ENCODE measurements at places on chromosomes 11 and 22. TPM values are rescaled to one million over a fixed set of nuclear protein-coding genes. Genes with fewer than 3 reads are reported as not detected.

The KDM4D gene
- 1.8 TPM for total RNA-seq

- DNase-seq = no peak
- H3K4me3 ChIP-seq = no peak overlapping the region
- H3K36me3 ChIP-seq = peaks cover 6% of the 10 kb centered on the region
- no peak overlapping the region for H3K27ac ChIP-seq
- peaks cover 14% of the 10 kb centered on the region for H3K27me3 ChIP-seq
- H3K4me1 ChIP-seq = peaks cover 33% of the 10 kb centered on the region
Measured at GRCh38 chr11:61359516-61359915, 2.2 kb downstream of the CYB561A3 start.

DNA sequence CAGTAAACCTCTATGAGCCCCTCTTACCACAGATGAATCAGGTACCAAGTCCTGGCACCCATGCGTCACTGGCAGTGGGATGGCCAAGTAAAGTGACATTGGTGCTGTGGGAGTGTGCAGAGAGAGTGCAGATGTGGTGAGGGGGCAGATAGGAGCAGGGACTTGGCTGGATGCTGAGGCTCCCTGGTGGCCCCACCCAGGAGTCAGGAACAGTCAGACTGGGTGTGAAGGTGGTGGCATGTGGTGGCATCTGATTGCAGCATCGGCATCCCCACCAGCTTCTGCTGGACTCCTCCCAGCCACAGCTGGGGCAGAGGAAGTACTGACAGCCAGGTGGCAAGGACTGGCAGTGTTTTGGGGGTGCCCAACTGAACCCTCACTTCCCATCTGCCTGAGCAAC lies 11.4 kb downstream of the DGAT2 start:
- H3K27ac ChIP-seq = no peak overlapping the region
- peaks cover 13% of the 10 kb centered on the region for H3K4me1 ChIP-seq
- no peak for DNase-seq
- H3K36me3 ChIP-seq = no peaks in the 10 kb centered on the region
- peaks cover 8% of the 10 kb centered on the region for H3K27me3 ChIP-seq
- H3K4me3 ChIP-seq = no peak overlapping the region

- DNase-seq = peak; percentile 62
- H3K27ac ChIP-seq = no peak overlapping the region
- H3K36me3 ChIP-seq = no peaks in the 10 kb centered on the region
Measured at GRCh38 chr11:75706260-75706729, 11.3 kb upstream of the MOGAT2 start.

The THRSP gene
- total RNA-seq = not detected

- no peaks in the 10 kb centered on the region for H3K27me3 ChIP-seq
- H3K36me3 ChIP-seq = no peaks in the 10 kb centered on the region
- H3K4me3 ChIP-seq = no peak overlapping the region
- H3K27ac ChIP-seq = no peak overlapping the region
Measured at GRCh38 chr11:16555956-16556355, 182.5 kb upstream of the C11orf58 start.

GRCh38 chr11:58286249-58286648 lies 18.2 kb upstream of the OR10W1 start:
- peaks cover 5% of the 10 kb centered on the region for H3K4me1 ChIP-seq
- H3K27ac ChIP-seq = no peak overlapping the region
- peak; percentile 8 for DNase-seq
- H3K4me3 ChIP-seq = no peak overlapping the region
- no peaks in the 10 kb centered on the region for H3K27me3 ChIP-seq

DNA sequence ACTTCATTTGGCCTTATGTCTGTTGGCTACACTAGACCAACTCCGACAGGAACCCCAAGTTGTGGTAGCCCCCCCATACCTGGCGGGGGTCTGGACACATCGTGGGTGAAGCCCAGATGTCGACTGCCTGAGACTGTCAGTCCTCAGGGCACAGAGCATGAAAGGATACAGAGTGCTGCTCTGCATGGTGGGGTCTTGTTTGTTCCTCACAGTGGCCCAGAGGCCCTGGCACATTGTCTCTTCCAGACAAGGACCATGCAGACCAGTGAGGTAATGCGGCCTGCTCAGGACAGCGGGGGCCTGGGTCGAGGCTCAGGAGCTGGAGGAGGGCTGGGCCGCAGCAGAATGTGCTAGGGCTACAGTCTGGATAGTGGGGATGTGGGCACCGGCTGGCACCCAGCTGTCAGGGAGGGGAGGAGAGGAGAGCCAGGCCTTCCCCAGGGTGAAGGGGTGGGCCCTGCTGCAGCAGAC lies 14.6 kb downstream of the CAPN5 start:
- H3K27ac ChIP-seq = no peak overlapping the region
- no peaks in the 10 kb centered on the region for H3K4me1 ChIP-seq
- H3K27me3 ChIP-seq = peaks cover 2% of the 10 kb centered on the region
- DNase-seq = no peak

The RTN3 gene
- total RNA-seq = 103 TPM

GRCh38 chr11:118264569-118265465 lies 720 bp upstream of the MPZL2 start:
- DNase-seq = no peak
- peaks cover 4% of the 10 kb centered on the region for H3K27me3 ChIP-seq
- peak overlapping the region; percentile 10 for H3K27ac ChIP-seq
- peaks cover 10% of the 10 kb centered on the region for H3K4me1 ChIP-seq

The ZNF408 gene
- 23.2 TPM for total RNA-seq

DNA sequence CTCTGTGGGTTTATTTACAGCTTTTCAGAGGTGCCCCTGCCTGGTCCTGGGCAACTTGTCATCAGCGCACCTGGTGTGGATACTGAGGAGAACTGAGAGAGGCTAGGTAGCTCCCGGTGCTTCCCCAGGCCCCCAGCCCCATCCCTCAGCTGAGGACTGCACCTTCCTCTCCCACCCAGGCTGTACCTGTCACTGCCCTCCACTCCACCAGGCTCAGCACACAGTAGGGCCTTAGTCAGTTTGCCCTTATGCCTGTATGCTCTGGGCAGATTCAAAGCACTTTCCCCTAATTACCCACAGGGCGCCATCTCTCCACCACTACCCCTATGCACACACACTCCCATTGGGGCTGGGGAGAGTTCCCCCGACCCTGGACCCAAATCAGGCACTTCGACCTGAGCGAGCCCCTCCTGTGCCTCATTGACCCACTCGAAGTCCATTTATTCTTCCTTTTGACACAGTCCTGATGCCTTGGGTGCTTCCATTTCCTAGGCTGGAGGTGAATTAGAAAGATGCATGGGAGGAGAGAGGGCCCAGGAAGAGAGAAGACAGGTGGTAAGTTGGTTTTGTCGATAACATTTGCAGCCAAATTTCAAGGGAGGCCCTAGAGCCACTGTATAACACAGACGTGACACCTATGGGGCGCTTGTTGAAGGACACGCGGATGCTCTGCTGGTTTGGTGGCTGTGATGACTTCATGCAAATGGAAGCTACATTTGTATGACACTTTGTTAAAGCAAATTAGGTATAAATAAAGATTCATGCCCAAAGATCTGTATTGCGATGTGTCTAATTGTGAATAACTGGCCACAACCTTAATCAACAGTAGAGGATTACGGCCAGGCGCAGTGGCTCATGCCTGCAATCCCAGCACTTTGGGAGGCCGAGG lies 13.8 kb upstream of the PICK1 start:
- H3K4me1 ChIP-seq = peaks cover 3% of the 10 kb centered on the region
- no peak for DNase-seq
- H3K36me3 ChIP-seq = no peaks in the 10 kb centered on the region
- H3K27me3 ChIP-seq = peaks cover 8% of the 10 kb centered on the region
- H3K4me3 ChIP-seq = no peak overlapping the region

The RPUSD4 gene
- 40.8 TPM for total RNA-seq

- no peak overlapping the region for H3K27ac ChIP-seq
- peaks cover 2% of the 10 kb centered on the region for H3K36me3 ChIP-seq
- DNase-seq = peak; percentile 41
- peaks cover 9% of the 10 kb centered on the region for H3K27me3 ChIP-seq
Measured at GRCh38 chr11:120229451-120230424, 10.2 kb upstream of the POU2F3 start.

DNA sequence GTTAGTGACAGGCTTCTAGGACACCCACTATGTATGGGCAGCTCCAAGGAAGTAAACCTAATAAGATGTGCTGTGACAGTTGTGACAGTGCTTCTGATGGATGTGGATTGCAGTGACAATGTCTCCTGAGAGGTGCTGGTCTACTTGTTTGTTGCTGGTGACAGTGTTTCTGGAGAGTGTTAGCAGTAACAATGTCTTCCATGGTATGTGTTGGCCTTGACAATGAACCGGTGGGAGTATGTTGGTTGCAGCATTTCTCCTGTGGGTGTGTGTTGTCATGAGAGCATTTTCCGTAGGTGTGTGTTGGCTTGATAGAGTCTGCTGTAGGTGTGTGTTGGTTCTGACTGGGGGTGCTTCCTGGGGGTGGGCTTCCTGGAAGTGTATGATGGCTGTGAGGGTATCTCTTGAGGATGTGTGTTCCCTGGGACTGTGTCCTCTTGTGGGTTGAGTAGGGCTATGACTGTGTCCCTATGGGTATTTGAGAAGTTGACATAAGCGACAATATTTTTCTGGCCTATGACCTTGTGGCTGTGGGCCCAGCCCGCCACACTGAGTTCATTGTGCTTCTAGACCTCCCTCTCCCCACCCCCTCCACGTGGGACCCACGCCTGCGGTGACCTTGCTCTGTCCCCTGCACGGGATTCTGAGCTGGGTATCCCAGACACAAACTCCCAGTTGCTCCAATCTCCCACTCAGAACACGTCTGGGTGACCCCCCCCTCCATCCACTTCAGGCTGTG lies 1.2 kb downstream of the DCHS1 start:
- H3K27ac ChIP-seq = no peak overlapping the region
- H3K4me1 ChIP-seq = peaks cover 11% of the 10 kb centered on the region
- no peaks in the 10 kb centered on the region for H3K36me3 ChIP-seq
- H3K27me3 ChIP-seq = peaks cover 4% of the 10 kb centered on the region

The ACRV1 gene
- total RNA-seq = not detected

DNA sequence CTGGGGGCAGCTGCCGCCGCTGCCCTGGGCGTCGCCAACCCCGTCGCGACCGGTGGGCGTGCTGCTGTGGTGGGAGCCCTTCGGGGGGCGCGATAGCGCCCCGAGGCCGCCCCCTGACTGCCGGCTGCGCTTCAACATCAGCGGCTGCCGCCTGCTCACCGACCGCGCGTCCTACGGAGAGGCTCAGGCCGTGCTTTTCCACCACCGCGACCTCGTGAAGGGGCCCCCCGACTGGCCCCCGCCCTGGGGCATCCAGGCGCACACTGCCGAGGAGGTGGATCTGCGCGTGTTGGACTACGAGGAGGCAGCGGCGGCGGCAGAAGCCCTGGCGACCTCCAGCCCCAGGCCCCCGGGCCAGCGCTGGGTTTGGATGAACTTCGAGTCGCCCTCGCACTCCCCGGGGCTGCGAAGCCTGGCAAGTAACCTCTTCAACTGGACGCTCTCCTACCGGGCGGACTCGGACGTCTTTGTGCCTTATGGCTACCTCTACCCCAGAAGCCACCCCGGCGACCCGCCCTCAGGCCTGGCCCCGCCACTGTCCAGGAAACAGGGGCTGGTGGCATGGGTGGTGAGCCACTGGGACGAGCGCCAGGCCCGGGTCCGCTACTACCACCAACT lies 1.0 kb downstream of the FUT4 start:
- peaks cover 11% of the 10 kb centered on the region for H3K27me3 ChIP-seq
- no peaks in the 10 kb centered on the region for H3K36me3 ChIP-seq
- DNase-seq = peak; percentile 26
- H3K4me3 ChIP-seq = peak overlapping the region; percentile 86
- H3K27ac ChIP-seq = no peak overlapping the region
- H3K4me1 ChIP-seq = peaks cover 12% of the 10 kb centered on the region

The P2RY2 gene
- total RNA-seq = 0.10 TPM

The LARGE2 gene
- 0.95 TPM for total RNA-seq

GRCh38 chr22:33332538-33332937 lies 274.4 kb upstream of the SYN3 start:
- peaks cover 3% of the 10 kb centered on the region for H3K36me3 ChIP-seq
- peaks cover 7% of the 10 kb centered on the region for H3K27me3 ChIP-seq
- H3K4me3 ChIP-seq = no peak overlapping the region
- H3K4me1 ChIP-seq = peaks cover 16% of the 10 kb centered on the region

The MFNG gene
- 75.4 TPM for total RNA-seq

DNA sequence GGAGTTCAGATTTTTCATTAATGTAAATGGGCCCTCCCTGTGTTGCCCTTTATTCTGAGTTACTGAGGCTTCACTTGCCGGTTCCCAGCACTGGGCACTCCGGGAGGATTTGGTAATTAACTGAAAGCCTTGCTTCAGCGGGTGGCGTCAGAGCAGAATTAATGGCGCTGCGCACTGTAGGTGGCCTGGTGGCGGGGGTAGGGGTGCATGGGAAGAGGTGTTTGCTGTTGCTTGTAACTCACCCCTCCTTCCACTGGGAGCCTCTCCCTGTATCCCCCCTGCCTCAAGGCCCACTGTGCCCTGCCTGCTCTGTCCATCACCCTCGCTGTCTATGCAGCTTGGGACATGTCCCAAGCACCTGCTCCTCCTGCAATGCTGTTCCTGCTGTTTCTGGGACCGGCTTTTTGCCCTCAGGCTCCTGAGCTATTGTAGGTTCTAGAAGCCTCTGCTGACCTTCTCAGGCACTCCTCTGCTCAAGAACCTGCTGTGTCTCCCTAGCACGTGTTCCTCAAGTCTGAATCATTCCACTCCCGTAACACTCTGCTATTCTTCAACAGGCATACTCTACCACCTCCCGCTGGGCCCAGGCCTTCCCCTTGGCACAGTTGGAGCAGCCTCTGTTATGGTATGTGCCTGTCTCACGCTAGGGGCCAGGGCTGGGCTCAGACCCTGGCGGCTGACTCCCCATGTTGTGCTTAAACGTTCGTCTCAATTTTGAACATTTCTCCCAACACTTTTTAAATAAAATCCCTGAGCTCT lies 24.4 kb downstream of the ARHGAP8 start:
- no peaks in the 10 kb centered on the region for H3K36me3 ChIP-seq
- no peaks in the 10 kb centered on the region for H3K4me1 ChIP-seq
- DNase-seq = no peak
- H3K27ac ChIP-seq = no peak overlapping the region
- no peak overlapping the region for H3K4me3 ChIP-seq

The SCGB1A1 gene
- 0.72 TPM for total RNA-seq

The CCDC87 gene
- total RNA-seq = 0.54 TPM

GRCh38 chr22:30870451-30871345 lies 97.9 kb downstream of the MORC2 start:
- H3K4me3 ChIP-seq = no peak overlapping the region
- no peak overlapping the region for H3K27ac ChIP-seq
- H3K27me3 ChIP-seq = peaks cover 12% of the 10 kb centered on the region
- no peaks in the 10 kb centered on the region for H3K36me3 ChIP-seq

GRCh38 chr11:10075141-10075540 lies 218.9 kb downstream of the SBF2 start:
- no peak overlapping the region for H3K27ac ChIP-seq
- no peaks in the 10 kb centered on the region for H3K27me3 ChIP-seq
- no peak for DNase-seq
- no peaks in the 10 kb centered on the region for H3K4me1 ChIP-seq

The DNAL4 gene
- total RNA-seq = 20.2 TPM

DNA sequence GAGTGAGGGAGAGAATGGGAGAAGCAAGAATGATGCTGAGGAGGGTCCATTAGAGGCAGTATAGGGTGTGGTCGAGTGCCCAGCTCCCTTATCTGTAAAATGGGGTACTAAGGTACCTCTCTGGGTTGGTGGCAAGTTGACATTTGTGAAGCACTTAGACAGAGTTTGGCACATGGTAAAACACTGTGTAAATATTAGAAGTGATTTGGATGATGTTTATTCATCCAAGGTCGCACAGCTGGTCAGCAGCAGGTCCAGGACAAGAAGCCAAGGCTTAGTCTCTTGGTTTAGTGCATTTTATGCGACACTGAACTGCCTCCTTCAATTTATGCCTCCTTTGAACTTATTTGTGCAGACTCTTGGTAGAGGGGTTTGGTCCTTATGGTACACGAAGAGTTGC lies 19.4 kb downstream of the KREMEN1 start:
- H3K27ac ChIP-seq = no peak overlapping the region
- H3K27me3 ChIP-seq = no peaks in the 10 kb centered on the region
- H3K4me3 ChIP-seq = no peak overlapping the region

The UPK2 gene
- total RNA-seq = not detected

The ZNF70 gene
- total RNA-seq = 8.0 TPM

The PC gene
- total RNA-seq = 5.8 TPM
